Breast epithelium (tissue), 4 donors: ENCODE measurements at places on chromosomes 2 and 18. TPM values are rescaled to one million over a fixed set of nuclear protein-coding genes. Genes with fewer than 3 reads are reported as not detected.

FKBP7 gene
- 16.7 TPM for total RNA-seq

SERPINB11 gene
- not detected for total RNA-seq

BMPR2 gene
- total RNA-seq, result 63.2 TPM

HOXD10 gene
- total RNA-seq, result not detected
